ENCODE measurements at places on chromosomes 13 and 19.

DNA sequence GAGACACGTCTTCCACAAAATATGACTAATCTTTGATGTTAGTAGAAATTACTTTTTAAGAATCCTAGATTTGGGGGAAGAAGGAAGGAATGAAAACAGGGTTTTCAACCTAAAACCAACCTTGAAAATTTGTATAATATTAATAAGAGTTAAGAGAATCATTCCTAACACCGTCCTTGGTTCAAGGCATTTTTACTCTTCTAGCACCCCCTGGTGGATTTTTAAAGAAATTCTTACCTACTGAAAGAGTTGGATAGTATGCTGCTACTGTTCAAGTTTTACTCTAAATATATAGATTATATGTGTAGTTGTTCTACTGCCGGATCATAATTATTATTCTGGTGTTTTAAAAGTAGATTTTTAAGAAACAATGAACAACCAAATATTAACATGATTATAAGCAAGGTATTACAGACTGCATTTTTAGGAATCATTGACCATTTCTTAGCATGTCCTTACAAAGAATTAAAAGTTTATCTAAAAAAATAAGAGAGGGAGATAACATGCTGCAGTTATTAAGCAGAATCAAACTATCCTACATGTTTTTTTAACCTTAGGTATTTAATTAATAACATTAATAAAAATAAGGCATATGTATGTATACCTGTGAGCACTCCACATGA, 7.4 kb upstream of the SLITRK6 start:
- DNase-seq, result peak; percentile 2

DNA sequence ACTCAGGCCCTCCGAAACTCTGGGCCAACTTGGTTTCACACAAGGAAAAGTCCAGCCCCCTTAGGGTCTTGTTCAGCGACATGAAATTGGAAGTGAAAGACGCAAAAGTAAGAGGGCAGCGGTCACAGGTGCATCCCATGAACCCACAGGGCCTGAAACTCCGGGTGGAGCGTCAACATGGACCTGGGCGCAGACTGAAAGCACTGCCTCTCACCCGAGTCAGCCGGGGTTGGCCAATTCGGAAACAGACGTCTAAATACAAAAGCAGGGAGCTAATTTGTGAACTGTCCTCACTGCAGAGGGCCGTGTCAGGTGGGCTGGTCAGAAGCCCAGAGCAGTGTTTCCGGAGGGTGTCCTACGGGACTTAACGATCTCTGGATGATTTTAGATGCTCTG, 26.7 kb downstream of the ADPRHL1 start:
- no peak for DNase-seq

GRCh38 chr19:28247243-28247642, 965.7 kb downstream of the UQCRFS1 start:
- no peak for DNase-seq

DNA sequence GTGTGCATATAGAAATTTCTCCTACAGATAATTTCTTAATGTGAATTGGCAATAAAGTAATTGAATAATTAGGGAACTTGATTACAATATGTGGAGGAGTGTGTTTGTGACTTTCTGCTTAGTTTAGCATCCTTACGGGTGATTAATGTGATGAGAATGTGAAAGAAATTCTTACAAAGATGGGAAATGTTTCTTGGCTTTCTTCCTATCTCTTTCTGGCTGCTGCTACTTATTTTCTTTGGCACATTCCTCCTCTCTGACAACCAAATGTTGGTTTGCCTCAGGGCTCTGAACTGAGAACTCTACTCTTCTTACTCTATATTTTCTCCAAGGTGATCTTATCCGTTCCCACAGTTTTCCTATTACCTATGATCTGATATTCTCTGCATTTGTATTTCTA, 300.1 kb downstream of the TBC1D4 start:
- peak; percentile 26 for DNase-seq

GRCh38 chr13:27200413-27201070, 28.9 kb upstream of the USP12 start:
- no peak for DNase-seq

DNA sequence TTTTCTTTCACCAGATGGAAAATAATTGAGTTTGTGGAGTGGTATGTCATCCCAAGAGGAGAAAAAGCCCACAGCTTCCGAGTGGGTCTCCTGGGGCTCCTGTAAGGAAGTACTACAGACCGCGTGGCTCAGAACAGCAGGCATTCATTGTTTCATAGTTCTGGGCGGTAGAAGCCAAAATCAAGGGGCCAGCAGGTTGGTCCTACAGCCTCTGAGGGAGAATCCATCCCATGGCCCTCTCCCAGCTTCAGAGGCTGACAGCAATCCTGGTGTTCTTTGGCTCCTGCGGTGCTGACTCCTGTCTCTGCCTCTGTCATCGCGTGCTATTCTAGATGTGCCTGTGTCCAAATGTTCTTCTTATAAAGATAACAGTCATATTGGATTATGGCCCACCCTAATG, 362.6 kb downstream of the FGF14 start:
- no peak for DNase-seq

GRCh38 chr13:45374917-45375316, 33.9 kb upstream of the TPT1 start:
- no peak for DNase-seq

GRCh38 chr13:37142877-37143276, 37.4 kb upstream of the CSNK1A1L start:
- DNase-seq, result no peak

- DNase-seq, result no peak
Observed at GRCh38 chr19:31725051-31725450, 375.8 kb upstream of the TSHZ3 start.

DNA sequence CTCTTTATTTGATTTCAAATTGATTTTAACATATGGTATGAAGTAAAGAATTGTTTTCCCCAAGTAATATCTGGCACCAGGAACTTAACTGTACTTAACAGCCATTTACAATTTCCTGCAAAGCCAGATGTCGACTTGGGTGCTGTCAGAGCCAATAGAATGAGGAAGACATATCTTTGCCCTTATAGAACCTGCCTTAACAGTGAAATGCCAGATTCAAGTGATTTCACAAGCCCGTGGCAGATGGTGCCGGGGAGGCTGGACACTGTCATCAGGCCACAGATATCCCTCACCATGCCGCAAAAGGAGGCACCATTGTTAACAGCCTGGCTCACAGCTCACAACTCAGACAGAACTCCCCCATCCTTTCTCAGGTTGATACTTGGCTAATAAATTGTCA, 48.7 kb downstream of the ESD start:
- no peak for DNase-seq

DNA sequence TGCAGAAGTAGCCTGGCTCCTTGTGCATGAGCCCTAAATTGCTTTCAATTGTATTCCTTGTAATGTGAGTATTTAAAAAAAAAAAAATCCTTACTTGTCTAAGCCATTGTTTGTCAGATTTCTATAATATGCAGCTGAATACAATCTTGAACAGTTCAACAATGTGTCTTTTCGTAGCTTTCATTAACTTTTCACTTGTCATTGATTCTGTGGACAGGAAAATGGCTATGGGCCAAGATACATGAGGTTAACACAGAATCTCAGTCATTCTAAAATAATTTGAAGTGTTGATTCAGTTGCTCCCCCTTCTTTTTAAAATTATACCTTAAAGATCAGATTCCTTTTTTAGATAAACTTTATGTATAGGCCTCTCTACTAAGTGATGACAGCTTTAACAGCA, 395.8 kb upstream of the KLF12 start:
- DNase-seq, result no peak

DNA sequence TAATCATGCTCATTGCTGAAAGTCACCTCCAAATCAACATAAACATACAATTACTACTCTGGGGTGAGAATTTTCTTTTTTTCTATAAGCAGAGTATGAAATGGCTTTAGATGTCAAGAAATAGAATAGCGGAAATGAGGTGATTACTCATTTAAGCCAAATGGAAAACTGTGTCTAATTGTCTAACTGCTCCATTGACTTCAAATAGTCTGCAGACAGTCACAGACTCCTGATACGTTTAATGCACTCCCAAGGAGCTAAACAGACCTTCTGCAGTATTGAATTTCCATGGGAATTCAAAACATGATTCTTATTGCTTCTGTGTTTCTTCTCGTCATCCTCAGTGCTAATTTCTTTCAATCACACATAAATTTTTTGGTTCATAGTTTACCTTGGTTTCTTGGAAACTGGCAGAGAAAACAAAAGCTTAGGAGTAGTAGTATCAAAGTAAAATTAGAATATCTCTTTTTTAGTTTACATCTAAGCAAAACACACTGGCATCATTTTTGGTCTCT, 865.2 kb upstream of the SLC10A2 start:
- DNase-seq, result no peak

DNA sequence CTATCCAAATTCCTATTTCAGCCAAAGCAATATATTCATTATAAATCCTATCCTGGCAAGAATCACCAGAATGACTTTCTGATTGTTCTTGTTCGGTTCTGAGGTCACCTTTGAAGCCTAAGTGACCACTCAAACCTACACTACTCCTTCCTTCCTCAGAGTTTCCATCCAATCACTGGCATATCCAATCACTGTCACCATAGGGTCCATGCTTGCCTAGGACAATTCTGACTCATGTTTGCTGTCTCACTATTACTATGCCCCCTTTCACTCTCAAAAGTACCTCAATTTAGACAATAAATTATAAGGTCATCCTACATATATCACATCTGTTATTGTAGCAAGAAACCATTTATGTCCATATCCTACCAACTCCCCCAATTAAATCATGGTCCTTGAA, 58.9 kb downstream of the UBL3 start:
- DNase-seq, result no peak

GRCh38 chr19:29188289-29189032, 24.5 kb downstream of the UQCRFS1 start:
- no peak for DNase-seq

DNA sequence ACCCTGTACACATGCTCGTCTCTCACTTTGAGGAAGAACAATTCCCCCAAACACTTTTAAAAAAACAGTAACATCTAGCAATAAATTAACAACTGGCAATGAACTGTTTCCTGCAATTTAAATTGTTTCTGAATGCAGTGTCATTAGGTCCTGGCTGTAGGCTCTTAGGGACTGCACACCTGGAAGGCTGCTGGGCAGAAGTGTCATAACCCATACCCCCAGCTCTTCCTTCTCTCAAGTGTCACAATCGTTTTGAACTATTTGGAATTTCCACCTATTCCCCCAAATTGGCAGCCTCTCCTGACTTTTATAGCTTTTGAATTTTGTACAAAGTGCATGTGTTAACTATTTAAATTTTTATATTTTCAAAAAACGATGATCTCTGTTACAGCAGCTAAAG, 38.2 kb upstream of the KPNA3 start:
- DNase-seq, result no peak

DNA sequence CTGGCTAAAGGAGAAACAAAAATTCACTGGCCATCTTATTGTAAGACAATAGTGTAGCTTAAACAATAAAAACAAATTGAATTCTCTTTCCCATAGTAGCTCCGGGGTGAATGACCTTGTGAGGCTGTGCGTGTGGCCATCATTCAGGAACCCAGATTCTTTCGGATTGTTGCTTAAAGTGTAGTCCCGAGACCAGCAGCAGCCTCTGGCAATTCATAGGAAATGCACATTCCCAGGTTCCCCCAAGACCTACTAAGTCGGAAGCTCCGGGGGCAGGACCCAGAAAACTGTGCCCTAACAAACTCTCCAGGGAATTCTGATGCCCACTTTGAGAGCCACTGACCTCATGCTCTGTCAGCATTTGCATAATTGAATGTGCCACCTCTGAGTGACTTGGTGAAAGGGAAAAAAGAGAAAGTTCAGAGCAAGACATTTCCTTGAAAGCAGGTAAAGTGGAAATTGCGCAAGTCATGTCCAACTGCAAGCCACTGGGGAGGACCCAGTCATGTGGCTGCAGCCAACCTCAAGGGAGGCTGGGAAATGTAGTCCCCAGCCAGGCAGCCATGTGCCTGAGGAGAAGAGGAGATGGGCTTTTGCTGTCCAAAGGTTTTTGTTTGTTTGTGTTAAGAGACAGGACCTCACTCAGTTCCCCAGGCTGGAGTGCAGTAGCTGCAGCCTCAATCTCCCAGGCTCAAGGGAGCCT, 50.7 kb upstream of the PNMA8B start:
- no peak for DNase-seq

Data from hepatic stellate cell (primary cell).